H7 (cell line): ENCODE measurements at places on chromosomes 5 and 9. TPM values are rescaled to one million over a fixed set of nuclear protein-coding genes. Genes with fewer than 3 reads are reported as not detected.

Gene PRLR
- 1.5 and 2.0 TPM in 2 replicates for total RNA-seq

GRCh38 chr5:31329715-31330114, 136.2 kb downstream of the CDH6 start:
- DNase-seq: peak; percentile 8

DNA sequence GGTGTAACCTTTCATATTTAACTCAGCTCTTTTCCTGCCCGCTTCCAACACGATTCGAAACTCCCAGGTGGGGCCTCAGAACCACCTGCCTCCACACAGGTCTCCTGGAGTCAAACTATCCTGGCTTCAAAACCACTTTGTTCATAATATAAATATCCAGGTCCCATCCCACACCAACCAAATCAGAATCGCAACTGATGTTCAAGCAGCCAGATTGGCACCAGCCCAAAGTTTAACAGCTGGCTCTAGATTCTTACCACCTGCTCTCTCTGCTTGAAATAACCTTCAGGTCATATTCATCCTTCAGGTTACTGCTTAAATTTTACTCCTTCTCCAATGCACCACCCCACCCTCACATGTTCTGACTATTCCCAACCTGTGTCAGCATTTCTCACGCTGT, 231.4 kb upstream of the TRPM3 start:
- DNase-seq: no peak

Gene PCDHB4
- 0.35 and 0.41 TPM in 2 replicates for total RNA-seq

Gene PTPN3
- total RNA-seq: 0.62 and 2.0 TPM in 2 replicates

Gene CEL
- total RNA-seq: 0.87 and 1.7 TPM in 2 replicates

DNA sequence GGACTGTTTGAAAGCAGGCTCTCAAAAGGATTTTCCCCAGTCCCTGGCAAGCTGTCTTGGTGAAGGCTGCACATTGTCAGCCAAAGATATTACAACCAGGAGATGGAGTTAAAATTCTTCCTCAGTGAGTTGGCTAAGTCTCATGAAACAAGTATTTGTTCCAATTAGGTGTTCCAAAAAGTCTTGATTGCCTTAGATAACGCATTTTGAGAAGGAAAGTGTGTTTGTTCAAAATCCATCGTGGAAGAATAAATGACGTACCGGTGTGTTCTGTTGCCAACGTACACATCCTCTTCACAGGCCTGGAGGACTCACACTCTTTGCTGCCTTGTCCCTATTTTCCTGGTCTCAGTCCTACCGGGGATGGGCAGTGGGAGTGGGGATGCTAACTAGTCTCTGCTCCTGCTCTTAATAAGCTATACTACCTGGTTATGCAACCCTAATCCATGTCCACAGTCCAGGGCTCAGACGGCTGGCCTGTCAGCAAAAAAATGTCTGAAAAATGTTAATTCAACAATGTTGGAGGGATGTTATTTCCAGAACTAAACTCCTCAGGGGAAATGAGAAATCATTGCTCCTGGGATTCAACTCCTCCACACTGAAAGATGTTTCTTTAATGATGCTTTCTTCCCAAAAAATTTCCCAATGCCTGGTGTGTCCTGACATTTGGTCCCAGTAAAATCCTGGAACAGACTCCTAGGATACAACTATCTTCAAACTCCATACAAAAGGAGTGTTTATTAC, 175.3 kb upstream of the KLF9 start:
- no peak for DNase-seq

Gene EQTN
- total RNA-seq: 0.31 and 2.1 TPM in 2 replicates

Gene BDP1
- 10.7 and 19.4 TPM in 2 replicates for total RNA-seq

DNA sequence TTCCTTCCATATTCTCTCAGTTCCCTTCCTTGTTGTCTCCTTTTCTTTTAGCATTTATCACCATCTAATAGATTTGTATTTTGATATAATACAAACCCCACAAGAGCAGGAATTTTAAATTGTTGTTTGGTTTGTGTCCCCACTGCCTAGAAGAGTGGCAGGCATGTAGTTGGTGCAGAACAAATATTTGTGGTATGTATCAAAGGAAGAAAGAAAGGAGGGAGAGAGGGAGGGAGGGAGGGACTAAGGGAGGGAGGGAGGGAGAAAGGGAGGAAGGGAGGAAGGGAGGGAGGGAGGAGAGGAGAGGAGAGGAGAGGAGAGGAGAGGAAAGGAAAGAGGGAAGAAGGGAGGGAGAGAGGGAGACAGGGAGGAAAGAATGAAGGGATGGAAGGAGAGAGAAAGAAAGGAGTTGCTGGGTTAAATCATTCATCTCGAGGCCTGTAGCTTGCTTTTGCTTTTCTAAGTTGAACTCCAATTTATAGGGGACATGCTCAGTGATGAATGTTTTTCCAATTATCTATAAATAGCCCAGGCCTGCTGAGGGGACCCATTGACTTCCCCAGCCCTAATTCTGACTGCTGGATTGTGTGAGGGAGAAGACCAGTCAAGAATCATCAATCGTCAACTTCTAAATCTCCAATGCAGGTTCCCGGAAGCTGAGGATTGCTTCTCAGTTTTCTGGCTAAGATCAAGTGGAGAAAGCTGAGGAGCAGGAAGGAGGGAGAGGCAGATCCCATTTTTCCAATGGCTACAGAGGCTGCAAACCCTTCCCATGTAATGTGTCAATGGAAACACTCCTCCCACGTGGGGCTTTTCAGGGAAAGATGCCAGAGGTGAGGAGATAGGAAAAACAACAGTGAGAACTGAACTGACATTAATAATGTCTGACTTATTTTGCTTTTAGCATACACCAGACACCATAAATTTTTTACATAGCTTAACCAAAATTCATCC, 320.7 kb downstream of the ASTN2 start:
- DNase-seq: no peak

DNA sequence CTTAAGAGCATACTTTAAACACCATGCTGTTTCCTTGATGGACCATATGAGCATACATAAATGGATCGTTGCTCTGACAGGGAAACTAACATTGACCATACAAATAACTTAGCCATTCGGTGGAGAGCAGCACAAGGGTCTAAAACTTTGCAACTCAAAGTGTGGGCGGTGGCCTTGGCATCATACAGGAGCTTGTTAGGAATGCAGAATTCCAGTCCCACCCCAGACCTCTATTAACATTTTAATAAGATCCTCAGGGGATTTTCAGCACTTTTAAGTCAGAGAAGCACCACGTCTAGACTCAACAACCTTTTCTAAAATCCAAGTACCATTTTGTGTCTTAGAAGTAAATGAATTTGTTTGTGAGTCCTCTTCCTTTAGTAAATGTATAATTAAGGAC, 260.9 kb downstream of the EBF1 start:
- peak; percentile 34 for DNase-seq

DNA sequence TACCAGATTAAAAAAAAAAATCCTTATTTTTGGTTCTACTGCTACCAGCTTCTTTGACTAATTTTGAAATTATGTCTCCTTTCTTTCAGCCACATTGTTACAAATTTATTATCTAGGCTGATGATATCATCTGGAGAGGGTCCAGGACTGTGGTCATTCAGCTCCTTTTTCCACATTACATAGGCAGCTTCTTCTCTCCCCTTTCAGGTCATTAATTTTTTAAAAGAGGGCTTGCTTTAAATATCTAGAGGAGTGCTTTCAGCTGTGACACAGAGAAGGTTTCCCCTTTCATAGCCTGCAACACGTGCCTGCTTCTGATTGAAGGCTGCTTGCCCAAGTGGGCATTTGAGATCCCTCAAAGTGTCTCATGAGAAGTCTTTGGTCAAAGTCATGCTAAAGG, 155.7 kb upstream of the PAPPA start:
- no peak for DNase-seq

DNA sequence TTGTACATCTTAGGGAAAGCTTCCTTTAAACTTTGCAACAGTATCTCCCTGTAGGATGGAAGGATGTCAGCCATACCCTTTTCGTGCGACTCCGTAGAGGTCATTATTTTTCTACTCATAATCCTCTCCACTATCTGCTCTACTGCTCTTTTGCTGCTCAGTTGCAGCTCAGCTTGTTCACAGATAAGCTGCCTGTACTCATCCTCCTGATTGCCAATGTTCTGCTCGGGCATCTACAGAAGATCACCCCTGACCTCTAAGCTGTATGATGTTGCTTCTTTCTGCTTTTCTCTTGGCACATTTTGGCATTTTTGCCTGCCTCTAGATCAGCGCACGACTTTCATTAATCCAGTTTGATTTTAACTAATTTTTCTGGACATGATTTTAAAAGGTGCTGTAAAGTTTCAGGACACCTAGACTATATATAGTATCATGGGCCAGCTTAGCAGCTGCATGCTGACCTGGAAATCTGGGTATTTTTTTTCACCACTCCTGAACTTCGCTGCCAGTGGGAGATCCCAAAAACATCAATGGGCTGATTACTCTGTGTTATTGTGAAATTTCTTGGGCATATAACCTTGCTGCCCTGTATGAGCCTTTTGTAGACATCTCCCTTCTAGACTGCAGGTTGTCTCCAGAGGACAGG, 131.2 kb upstream of the ZNF608 start:
- DNase-seq: no peak

- no peak for DNase-seq
Measured at GRCh38 chr9:6911901-6912638, 154.3 kb downstream of the KDM4C start.

DNA sequence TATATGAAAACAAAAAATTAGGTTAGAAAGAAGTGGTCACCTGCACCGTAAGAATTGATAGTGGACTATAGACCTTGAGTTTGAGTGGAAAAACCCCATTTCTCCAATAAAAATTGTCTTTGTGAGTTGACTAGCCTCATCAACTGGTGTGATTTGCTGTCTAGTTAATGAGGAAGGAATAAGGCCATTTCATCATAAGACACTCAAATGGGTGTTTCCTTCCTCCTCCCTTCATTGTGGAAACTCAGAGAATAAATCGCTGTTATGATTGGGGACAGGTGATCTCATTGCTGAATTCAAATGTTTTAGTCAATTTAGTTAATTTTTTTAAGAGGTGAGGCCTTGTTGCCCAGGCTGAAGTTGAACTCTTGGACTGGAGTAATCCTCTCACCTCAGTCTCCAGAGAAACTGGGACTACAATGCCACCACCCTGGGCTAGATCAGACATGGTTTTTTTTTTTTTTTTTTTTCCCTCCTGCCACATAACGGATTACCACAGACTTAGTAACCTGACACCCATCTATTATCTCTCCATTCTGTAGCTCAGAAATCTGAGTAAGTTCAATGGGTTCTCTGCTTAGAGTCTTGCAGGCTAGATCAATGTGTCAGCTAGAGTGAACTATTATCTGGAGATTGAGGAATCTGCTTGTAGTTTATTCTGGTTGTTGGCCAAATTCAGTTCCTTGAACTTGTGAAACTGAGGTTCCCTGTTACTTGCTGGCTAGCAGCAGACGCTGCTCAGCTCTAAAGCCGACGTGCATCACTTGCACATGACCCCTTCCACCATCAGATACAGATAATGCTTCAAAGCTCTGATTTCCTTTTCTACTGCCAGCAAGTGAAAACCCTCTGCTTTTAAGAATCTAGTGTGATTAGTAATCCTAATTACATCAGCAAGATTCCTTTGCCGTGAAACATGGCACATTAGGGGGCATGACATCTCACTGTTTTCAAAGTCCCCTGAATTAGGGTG, 663.8 kb upstream of the CDH9 start:
- no peak for DNase-seq

- no peak for DNase-seq
Measured at GRCh38 chr5:142283304-142283703, 41.5 kb downstream of the SPRY4 start.

Gene MAMDC4
- total RNA-seq: 1.2 and 3.0 TPM in 2 replicates

- no peak for DNase-seq
Measured at GRCh38 chr9:109242014-109242413, 75.0 kb upstream of the FRRS1L start.

Gene F12
- 3.2 and 3.7 TPM in 2 replicates for total RNA-seq

DNA sequence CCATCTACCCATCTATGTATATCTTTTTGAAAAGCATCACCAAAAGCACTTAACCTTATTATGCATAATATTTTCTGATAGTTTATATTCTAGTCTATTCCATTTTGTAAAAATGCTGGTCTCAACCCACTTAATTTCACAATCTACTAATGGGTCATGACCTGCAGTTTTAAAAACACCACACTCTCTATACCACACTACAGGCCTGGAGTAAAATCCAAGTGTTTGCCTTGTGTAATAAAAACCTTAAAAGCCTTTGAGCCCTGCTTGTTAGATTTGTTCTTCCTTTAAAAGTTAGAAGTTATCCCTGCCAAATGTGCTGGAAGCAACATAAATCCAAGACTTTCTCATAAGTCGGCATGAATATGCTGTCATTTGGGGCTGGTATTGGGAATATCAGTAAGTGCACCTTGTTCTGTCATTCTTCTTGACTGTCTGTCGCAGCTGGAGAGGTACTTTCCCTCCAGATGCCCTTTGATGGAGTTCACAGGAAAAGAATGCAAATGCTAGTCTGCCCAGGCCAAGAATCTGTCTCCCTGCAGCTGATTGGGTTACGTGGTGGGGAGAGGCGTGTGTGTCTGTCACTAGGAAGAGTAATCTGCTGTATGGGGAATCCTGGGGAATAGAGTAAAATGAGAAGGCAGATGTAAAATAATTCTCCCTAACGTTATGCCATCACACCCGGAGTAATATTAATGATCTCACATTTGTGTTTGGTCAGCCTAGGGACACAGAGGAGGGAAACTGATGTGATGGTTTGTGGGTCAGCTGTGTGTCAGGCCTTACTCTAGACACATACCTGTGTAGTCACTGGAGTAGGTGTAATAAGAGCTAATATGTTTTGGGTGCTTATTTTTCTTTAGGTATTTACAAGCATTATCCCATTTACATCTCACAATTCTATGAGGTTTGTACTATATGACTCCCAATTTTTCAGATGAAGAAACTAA, 79.4 kb downstream of the ZNF366 start:
- DNase-seq: peak; percentile 69
